ENCODE measurements at places on chromosomes 12 and 14.

DNA sequence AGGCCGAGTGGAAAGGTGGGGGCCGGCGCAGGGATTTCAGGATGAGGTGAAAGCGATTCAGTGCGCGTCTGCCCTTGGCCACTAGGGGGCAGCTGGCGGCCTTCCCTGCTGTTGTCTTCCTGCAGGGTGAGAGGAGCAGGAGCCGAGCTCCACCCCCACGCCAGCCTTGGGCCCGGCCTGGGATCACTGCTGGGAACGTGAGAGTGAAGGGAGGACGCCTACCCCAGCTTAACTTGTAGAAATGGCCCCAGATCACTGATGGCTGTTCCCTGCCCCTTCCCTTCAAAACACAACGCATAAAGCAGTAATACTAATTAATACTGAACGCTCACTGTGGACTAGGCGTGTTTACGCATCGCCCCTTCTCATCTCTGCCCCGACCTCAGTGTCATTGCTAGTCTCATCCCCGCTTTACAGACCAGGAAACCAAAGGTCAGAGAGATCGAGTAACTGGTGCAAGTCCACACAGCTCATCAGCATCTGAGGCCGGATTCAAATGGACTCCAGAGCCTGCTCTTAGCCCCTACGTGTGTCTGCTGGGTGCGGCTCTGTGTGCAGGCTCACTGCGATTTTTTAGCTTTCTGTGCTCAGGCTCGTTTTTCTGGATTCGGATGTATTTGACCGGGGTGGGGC, 24.3 kb downstream of the MVK start:
- DNase-seq = peak; percentile 24

- DNase-seq = no peak
Observed at GRCh38 chr12:106183735-106184134, 45.0 kb upstream of the NUAK1 start.

- no peak for DNase-seq
Observed at GRCh38 chr12:3790642-3791041, 37.7 kb upstream of the CRACR2A start.

- DNase-seq = no peak
Observed at GRCh38 chr12:57008178-57008577, 1.8 kb upstream of the ZBTB39 start.

DNA sequence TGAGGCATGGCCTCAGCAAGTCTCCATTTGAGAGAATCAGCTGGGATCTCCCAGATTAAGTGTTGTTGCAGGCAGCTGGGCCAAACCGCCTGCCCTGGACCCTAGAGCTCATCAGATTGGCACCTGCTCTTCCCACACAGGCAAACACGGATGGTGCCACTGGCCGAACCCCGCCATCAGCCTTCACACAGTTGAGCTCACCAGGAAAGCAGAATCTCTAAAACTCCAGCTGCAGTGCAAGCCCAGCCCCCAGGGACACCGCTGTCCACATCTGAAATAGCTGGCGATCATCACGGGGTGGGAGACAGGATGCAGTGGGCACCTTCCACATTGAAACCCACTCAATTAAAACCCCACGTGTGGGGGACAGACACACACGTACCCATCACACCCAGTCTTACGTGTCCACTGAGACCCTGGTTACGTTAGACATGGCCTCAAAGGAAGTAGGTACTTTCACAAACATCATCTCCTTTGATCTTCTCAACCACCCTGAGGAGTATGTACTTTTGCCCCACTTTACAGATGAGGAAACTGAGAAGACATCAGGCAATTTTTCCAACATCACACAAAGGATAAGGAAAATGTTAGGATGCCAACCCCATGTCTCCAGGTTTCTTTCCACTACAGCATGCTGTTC, 88.8 kb downstream of the SINHCAF start:
- DNase-seq = no peak

DNA sequence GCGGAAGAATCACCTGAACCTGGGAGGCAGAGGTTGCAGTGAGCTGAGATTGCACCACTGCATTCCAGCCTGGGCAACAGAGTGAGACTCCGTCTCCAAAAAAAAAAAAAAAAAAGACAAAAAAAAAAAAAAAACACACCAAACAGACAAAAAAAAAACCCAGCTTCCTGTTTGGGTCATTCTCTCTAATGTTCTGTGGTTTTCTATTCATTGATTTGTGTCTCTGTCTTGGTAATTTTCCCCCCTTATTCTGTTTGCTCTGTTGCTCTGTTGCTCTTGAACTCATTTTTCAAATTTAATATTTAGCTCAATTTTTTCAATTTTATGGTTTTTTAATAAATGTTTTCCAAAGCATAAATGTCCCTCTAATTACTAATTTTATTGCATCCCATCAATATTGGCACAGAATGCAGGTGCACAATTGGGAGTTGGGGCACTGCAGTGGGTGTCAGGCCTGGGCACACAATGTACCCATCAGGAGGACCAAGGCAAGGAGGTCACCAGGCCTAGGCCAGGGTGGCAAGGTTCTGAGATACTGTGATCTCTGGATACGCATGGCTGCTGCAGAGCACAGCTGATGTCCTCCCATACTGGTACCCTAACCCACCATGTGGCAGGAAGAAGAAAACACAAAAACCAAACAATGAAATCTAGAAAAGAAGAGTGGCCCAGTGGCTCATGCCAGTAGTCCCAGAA, 8.0 kb upstream of the GNPTAB start:
- no peak for DNase-seq

GRCh38 chr14:27881063-27881462, 885.5 kb upstream of the FOXG1 start:
- no peak for DNase-seq

DNA sequence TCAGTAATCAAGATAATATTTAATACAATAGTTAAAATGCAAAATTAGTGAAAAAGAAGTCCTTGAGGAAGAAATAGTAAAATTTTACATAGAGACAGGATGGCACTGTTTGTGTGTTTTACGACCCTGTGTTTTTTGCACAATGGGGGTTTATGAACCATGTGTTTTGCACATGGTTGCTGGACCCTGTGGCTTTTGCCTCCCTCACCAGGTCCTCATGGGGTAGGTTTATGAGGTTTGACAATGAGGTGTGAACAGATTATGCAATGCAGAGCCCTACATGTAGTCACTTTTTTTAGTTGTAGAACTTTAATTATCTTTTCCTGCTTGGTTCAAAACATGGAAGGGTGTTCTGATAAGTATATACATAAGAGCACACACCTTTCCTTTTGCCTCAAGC, 366.3 kb upstream of the FAR2 start:
- DNase-seq = no peak

GRCh38 chr12:104971306-104971705, 13.2 kb upstream of the SLC41A2 start:
- DNase-seq = no peak

GRCh38 chr12:124453419-124454351, 113.7 kb downstream of the NCOR2 start:
- peak; percentile 88 for DNase-seq

GRCh38 chr14:29085546-29085945, 319.0 kb downstream of the FOXG1 start:
- DNase-seq = no peak

DNA sequence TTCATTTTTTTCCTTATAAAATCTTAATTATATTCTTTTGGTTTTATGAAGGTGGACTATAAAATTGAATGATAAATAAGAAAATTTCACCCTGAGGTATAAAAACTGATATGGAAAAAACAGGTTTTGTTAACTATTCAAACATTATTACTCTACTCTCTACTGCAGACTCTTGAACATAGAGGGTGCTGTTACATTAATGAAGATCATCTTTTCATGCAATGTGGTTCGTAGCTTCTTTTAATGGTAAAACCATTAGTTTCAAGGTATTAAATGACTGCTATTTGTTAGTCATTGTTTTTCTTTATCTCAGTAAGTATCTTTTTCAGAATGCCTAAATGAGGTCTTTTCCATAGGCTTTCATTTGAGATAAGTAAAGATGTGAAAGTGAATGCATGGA, 510.4 kb downstream of the SLC16A7 start:
- DNase-seq = no peak

DNA sequence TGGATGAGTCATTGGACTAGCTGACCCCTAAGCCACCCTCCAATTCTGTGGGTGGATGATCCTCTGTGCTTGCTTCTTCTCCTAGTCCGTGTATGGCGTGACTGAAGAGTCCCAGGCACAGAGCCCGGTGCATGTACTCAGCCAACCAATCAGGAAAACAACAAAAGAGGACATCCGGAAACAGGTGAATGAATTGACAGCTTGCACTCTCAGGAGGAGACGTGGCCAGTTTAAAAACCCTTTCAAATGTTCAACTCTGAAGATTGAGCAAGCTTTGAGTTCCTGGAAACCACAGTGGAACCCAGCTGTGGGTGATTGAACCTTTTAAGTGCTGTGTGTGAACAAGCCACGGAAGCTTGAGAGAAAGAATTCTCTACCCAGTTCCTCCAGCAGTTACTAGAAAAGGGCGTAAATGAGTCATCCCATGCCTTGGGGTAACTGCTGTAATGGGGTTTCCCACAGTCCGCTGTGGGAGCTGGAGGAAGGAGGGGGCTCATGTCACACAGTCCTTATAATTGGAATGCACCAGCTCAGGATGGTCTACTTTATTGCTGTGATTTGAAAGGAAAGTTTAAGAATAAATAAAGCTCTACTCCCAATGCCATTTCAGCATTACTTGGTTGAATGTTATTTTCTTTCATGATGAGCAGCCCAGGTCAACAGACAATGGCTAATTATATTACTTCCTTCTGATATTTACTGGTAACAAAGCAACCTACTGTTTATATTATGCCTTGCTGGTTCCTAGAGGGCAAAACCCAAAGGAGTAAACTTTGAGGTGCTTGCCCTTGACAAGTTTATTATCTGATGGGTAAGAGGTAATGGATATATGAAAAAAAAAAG, 417.0 kb downstream of the DPF3 start:
- peak; percentile 40 for DNase-seq

DNA sequence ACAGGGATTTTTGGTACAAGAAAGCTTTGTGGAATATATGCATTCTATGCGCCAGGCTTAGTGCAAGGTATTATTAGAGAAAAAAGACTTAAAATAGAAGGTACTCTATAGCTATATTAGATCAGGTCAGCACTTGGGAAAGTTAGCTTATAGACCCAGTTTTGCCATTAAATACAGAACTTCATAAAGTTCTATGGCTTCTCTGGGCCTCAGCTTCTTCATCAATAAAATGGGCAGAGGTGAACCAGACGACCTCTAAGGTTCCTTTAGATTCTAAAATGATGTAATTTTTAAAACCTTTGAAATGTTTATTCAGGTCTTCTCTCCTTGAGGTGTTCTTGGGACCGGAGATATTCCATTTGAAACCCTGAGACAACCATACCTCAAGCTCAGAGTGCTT, 7.1 kb downstream of the CNPY2 start:
- DNase-seq = no peak

DNA sequence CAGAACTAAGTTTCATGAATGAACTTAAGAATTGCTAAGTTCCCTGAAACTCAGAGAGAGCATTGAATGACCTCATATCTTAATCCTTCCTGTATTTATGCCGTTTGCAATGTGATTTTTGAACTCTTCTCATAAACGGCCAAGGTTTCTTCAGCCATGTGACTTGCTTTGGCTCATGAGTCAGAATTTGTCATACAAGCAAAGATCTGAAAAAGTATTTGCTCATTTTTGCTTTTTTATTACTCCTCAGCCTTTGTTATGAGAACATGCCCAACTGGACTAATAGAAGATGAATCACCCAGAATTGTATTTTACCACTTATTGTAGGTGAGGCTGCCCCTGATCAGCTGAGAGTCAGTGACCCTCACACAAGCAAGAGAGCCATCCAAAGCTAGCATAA, 693.8 kb downstream of the BCL11B start:
- no peak for DNase-seq

GRCh38 chr12:3326850-3327780, 163.9 kb upstream of the PRMT8 start:
- no peak for DNase-seq

DNA sequence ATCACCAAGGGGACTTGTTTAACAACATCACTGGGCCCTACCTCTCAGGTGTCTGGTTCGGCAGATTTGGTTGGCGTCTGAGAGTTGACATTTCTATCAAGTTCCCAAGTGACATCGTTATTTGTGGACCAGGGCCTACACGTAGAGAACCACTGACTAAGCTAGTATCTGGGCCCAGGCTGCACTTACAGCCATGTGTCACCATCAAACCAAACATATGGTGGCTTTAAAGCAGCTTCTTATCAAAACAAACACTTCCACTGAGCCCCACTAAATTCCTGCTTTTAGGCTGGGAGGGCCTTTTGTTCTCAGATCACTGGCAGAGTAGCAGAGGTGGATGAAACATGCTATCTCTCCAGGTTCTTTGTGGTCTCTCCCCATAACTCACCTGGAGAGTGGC, 220.5 kb downstream of the PELI2 start:
- no peak for DNase-seq

- DNase-seq = no peak
Observed at GRCh38 chr12:75476071-75476470, 4.5 kb upstream of the GLIPR1 start.

- DNase-seq = no peak
Observed at GRCh38 chr14:100085462-100085861, 20.2 kb downstream of the EVL start.

DNA sequence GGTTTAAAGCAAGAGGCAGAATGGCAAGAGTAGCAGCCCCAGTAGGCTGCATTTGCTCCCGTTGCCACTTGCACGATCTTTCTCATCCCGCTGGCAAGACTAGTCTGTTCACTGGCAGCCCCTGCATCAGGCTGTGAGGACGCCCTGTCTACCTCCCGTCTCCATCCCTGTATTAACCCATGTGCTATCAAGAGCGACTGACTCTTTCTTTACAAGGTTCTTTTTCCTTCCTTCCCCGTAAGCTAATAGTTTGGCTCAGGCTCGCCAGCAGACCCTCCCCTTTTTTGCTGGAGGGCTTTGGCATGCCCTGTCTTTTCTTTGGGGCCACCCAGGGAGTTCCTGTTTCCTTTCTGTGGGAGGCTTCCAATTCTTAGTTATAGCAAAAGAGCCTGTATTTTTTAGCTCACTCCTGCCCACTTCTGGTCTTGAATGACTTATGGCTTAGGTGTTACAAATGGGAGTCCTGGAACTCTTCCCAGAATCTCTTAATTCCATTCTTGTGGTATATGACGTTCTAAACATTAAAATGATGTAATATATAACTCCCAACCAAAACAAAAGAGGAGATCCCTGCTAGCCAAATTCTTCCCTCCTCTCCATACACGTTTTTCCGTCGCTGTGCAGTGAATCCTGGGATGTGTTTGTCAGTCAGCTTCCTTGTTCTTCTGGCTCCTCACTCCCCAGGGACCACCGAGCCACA, 149.0 kb downstream of the PRKCH start:
- no peak for DNase-seq

- no peak for DNase-seq
Observed at GRCh38 chr14:71063351-71063750, 156.1 kb downstream of the PCNX1 start.

DNA sequence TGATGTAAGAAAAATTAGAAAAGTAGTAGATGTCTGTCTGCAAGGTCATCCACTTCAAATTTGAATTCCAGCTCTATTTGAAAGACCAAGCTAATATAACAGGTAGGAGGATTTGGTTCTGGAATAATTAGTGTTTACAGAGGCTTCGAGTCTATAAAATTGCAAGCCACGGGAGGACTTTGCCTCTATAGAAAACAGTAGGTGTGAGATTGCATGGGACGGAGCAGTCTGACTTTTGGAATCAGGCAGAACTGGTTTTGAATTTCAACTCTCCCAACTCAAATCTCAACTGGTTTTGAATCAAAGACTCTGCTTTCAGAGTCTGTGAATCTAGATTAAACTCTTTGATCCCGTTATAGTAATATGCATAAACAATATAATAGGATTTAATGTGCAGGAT, 82.4 kb downstream of the PIK3C2G start:
- no peak for DNase-seq
